ENCODE measurements at places on chromosomes 6 and 20.

DNA sequence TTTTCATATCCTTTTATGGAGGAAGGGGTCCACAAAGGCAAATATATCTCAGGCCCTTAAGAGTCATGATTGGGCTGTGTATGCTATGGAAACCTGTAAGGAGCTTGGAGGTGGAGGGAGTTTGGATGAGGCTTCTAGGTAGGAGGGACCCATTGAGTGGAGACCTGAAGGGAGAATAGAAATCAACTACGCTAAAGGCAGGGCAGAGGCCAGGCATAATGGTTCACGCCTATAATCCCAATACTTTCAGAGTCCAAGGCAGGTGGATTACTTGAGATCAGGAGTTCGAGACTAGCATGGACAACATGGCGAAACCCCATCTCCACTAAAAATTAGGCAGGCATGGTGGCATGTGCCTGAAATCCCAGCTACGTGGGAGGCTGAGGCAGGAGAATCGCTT, 34.4 kb upstream of the ZNF217 start:
- no peak for DNase-seq

DNA sequence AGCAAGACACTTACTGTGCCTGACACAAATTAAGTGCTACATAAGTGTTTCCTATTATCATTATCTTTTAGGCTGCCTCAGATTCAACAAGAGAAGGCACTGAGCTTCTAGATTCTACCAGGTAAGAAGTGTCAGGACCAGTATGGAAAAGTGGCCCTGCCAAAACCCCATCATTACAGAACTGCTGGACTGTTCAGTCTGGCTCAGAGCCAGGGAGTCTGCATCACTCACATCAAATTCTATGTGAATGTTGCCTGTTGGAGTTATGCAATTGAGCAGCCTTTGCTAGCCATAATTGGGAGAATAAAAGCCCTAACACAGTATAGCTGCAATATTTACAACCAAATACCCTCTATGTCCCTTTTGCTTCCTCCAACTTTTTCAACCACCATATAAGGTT, 70.9 kb downstream of the ATG5 start:
- DNase-seq = no peak

DNA sequence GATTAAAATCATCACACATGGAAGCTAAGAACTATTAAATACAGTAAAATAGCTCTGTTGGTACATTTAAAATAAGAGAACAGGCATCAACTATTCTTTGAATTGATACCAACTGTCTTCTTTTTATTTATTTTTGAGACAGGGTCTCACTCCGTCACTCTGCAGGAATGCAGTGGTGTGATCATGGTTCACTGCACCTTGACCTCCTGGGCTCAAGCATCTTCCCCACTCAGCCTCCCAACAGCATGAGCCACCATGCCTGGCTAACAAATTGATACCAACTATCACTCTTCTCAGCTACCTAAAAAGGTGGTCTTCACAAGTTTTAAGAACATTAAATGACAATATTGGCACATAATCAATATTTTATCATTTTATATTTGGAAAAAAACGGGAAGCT, 7.8 kb upstream of the PNISR start:
- DNase-seq = no peak

- DNase-seq = peak; percentile 54
These were observed 264.3 kb upstream of the PLN start for GRCh38 chr6:118283766-118284165.

GRCh38 chr6:148239801-148240460, 102.7 kb upstream of the SASH1 start:
- DNase-seq = no peak

GRCh38 chr20:24577271-24577909, 108.0 kb downstream of the SYNDIG1 start:
- DNase-seq = no peak

DNA sequence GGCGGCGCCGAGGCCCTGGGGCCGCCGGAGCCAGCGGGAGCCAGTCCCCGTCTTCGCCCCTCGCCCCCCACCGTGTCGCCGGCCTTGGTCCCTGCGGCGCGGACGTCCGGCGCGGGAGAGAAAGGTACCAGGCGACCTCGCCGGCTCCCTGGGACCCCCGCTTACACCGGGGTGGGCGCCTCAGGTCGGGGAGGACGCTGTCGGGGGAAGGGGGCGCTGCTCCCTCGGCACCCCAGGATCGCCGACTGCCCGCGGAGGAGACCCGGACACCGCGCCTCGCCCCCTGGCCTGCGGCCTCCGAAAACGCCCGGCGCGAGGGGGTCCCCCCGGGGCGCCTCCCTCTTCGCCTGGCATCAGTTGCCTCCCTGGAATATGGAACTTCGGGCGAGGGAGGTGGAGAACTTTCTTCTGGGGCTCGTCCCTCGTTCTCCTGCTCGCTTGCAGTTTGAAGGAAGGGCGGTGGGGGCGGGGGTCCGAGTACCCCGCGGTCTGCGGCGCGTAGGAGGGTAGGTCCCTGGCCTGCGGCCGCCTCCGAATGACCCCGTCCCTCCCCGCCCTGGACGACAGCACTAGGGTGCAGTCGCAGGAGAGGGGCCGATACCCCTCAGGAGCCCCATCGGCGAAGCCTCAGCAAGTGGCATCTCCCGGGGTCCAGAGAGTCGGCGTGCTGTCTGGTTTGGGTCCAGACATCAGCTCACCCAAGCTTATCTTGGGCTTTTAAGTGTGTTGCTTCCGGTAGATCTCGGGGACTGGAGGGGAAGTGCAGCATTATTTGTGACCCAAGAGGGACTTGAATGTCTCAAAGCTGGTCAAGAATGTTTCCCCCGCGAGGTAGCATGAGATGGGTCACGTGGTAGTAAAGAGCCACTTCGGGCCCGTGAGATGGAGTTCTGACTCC, 549 bp downstream of the ANKRD6 start:
- DNase-seq = peak; percentile 21

DNA sequence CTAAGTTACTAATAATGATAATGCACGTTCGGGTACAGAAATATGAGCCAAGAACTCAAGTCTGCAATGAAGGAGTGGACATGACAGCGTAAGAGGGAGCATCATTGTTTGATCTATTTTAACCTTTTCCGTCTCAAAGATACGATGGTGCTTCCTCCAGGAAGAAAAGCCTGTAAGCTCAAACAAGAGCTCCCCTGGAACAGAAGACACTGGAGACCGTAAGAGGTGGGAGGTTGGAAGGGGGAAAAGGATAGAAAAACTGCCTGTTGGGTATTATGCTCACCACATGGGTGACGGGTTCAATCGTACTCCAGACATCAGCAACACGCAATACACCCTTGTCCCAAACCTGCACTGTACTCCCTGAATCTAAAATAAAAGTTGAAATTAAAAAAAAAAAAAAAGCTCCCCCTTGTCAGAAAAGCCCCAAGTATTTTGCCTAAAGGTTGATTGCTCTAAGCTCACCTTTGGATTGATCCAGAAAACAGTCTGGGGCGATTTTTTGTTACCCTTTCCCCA, 180.5 kb downstream of the TRIM27 start:
- DNase-seq = no peak

DNA sequence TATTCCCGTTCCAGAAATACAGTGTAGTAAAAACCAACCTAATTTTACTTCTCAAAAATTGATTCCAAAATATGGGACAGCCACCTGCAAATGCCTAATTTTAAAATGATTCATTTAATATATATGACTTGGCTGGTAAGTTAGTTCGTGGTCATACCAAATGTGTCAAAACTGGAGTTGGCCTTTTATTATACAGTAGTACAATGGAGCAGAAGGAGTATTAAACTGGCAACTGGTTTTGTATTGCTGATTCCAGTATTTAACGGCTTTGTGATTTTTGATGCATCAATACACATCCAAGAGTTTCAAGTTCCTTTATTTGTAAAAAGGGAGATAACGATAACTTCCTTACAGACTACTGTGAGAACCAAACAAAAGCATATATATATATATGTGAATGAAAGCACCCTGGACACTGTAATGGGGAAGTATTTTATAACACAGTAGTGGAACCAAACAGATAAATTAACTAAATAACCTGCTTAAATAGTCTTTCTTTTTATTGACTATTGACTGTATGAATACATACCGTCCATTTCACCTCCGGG, 24.8 kb downstream of the SAMHD1 start:
- DNase-seq = no peak

DNA sequence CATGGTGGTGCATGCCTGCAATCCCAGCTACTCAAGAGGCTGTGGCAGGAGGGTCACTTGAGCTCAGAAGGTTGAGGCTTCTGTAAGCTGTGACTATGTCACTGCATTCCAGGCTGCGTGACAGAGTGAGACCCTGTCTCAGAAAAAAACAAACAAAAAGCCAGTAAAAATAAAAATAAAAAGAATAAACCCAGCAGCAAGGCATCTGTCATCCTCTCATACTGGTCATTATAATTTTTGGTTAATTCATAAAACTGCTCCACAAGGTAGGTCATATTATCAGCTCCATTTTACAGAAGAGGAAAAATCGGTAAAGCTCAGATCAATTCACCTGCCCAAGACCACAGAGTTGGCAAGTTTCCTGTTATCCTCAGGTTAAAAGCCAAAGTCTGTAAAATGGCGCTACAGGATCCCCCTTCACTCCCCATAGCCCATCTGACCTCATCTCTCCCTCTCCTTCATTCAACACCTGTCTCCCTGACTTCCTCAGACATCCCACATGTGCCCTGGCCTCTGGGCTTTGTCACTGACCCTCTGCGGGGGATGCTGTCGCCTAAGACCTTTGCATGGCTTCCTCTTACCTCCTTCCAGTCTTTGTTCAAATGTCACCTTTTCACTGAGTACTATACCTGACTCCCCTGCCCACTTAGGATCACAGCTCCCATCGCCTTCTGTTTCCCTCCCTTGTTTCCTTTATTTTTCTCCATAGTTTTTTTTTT, 213.2 kb upstream of the ZNF217 start:
- DNase-seq = no peak

GRCh38 chr6:123804014-123804786, 535 bp downstream of the NKAIN2 start:
- DNase-seq = no peak

DNA sequence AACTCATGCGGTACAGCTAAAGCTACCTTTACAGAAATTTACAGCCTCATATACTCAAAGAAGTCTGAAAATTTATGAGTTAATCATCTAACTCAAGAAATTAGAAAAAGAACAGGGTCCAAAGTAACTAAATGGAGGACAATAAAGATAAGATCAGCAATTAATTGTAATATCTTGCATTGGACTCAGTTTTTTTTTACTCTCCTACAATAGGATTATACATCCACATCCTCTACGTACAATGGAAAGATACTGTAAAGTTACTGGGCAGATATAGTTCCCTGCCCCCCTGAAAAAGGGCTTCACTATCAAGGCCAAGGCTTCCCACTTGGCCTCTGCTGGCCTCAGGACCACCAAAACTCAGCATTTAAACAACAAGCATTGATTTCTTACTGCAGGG, 31.5 kb upstream of the MOCS1 start:
- no peak for DNase-seq

DNA sequence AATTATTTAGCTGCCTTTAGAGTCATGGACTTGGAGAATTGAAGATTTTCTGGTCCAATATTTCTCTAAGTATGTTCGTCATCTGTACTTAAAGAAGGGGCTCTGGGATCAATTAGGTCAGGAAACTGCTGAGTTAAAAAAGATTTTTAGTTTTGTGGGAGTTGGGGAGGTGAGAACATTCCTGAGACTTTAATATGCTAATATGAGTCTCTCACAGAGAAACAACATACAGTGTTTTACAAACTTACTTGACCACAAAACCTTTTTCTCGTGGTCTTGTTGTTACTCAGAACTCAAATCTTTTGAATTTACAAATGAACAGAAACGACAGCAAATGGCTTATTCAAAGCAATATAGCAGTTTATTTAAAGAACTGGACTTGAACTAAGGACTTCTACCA, 67.9 kb downstream of the LIN28B start:
- DNase-seq = no peak

DNA sequence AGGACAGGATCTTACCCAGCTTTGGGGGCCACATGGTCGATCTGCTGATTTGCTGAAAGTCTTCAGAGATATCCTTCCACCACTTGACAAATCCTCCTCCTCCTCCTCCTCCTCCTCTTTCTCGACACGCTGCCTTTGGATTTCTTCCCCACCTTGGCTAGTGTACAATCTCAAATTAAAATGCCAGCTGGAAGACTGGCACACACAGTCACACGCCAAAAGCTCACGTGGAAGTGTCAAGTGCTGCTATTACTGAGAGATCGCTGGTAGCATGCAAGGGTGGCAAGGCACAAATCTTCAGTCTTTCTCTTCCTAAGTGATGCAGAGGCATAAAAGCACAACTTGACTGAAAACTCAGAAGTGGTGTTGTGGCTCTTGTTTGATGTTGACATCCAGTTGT, 35.3 kb downstream of the GPR6 start:
- DNase-seq = no peak

- peak; percentile 17 for DNase-seq
These were observed 593 bp downstream of the MMP24 start for GRCh38 chr20:35226884-35227681.

DNA sequence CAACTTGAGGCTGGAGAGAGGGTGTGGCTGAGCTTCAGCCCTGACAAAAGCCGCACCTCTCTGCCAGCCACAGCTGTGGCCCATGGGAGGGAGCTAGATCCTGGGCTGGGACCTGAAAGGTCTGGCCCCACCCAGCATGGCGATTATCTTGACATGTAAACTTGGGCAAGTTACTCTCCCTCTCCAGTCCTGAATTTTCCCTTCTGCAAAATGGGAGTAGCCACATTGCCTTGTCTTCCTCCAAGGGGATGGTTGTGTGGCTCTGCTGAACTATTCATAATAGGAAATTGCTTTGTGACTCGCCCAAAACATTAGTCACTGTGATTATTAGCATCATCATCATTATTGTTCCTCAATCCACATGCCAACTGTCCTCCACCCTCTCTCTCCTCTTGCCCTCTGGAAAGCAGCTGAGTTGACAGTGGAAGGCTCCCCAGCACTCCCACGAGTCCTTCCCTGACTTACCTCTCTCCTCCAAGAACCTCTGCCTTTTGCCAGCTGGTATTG, 23.0 kb upstream of the RBPJL start:
- DNase-seq = no peak

GRCh38 chr20:1241456-1241855, 15.6 kb downstream of the RAD21L1 start:
- DNase-seq = no peak

- DNase-seq = no peak
These were observed 4.1 kb downstream of the TTLL2 start for GRCh38 chr6:167329014-167329413.

DNA sequence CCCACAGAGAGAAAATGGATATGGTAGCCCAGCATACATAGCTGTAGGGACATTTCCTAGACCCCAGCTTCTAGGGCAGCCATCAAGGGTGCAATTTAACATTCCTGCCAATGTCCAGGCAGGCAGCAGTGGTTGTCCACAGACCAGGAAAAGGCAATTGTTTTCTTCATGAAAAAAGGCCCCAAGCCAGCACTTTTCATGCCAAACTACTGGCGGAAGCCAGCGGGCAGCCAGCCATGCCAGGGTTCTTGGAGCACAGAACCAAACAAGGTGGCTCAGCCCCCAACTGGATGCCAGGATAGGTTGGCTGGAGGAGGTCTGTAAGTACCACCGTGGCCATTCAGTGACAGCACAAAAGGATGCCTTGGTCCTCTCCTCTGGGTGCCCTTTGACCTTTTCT, 94.6 kb downstream of the BANF2 start:
- DNase-seq = no peak

Measured in CD4-positive, alpha-beta T cell treated with Interleukin-15 for 4 hours (primary cell).